ENCODE measurements at places on chromosomes 7 and 10.

DNA sequence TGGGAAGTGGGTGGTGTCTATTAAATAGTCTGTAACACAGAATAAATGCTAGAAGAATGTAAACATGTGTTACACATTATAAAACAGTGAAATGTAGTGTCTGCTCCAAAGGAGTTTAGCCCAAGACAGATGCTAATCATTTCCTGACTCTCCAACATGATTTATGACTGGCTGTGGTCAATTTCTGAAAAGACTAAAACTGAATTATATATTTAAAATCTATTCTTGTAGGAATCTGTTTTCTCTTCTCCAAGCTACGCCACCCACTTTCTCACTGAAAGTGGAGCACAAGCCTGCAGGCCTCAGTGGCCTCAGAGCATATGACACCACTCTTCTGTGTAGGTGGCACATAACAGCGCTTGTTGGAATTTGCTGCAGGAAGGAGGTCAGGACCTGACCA, 44.4 kb downstream of the CTTNBP2 start:
- no peak for ATAC-seq

DNA sequence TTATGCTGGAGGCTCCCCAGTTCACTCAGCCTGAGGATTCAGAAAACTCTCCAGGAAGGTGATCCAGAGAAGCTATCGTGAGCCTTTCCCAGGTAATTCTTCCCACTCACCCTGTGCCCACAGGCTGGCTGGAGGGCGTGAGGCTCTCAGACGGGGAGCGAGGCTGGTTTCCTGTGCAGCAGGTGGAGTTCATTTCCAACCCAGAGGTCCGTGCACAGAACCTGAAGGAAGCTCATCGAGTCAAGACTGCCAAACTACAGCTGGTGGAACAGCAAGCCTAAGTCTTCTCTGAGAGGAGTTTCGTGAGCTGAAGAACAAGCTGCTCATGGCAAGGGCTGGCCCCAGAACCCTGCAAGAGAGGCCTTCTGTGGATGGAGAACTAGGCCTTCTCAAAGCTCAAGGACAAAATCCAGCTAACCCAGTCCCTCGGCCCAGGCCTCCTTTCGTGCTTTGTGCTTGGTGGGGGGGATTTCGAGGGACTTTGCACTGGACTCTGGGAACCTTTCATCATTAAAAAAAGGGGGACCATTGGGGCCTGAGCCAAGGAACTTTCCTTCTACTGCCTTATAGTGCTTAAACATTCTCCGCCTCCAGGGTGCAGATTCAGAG, 23.6 kb downstream of the NOBOX start:
- no peak for ATAC-seq

- no peak for ATAC-seq
Measured at GRCh38 chr10:89263531-89263930, 12.0 kb upstream of the LIPA start.

- ATAC-seq: no peak
Measured at GRCh38 chr7:115635876-115636275, 394.7 kb downstream of the TFEC start.

GRCh38 chr7:77238703-77239136, 39.1 kb upstream of the FGL2 start:
- ATAC-seq: peak; percentile 73

GRCh38 chr7:18727115-18727870, 231.7 kb downstream of the HDAC9 start:
- ATAC-seq: no peak

DNA sequence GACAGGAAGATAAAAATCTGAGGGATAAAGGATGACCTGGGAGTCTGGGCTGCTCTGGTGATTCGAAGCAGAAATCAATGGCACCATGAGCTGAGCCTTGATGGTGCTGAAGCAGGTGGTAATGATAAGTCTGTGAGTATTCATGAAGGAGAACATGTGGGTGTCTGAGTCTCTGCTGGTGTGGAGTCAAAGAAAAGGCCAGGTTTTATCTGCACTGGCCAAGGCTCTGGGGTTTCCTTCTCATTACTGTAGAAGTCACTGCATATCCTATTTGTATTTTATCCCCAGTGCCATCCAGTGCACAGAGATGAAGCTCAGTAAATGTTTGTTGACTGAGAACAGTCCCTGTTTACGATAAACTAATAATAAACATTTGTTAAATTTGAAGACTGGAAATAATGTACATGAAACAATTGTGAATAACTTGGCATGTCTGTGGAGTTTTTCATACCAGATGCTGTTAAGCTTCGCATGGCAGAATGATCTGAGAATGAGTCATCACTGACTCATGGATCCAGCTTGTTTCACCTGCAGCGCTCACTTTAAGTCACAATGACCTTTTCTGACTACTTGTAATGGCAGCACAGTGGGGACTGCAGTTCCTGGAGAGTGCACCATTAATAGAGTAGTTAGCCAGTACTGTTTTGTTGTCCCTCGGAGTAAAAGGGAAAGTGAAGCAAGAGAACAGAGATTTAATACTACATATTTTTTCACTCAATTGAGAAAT, 538.5 kb downstream of the HTR7 start:
- ATAC-seq: peak; percentile 83

DNA sequence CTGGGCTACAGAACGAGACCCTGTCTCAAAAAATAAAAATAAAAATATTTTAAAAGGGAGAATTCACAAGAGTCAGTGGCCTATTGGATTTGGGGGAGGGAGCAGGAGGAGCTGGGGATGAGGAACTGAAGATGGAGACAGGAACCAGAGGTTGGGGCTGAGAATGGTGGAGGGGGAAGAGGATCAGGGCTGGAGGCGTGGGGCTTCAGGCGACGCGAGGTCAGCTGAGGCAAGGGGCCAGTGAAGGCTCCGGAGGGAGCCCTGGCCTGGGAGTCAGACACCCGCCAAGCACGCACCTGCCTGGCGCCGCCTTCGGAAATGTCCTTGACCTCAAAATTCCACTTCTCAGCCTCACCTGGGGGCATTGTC, 671 bp upstream of the CLEC2L start:
- no peak for ATAC-seq

DNA sequence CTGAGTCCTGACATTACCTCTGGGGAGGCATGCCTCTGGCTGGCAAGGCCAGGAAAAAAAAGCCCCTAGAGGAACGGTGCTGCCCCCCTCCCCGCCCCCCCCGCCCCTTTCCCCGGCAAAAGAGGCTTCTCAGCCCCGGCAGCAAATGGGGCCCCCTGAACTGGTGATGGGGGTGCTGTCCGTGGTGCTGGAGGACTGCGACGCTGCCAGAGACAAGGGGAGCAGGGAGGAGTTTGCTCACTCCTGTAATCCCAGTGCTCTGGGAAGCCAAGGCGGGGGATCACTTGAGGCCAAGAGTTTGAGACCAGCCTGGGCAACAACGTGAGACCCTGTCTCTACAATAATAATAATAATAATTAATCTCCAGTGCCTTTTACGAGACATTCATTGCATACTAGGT, 23.7 kb downstream of the SRRM3 start:
- no peak for ATAC-seq

GRCh38 chr7:48298779-48299178, 127.5 kb downstream of the ABCA13 start:
- ATAC-seq: no peak

DNA sequence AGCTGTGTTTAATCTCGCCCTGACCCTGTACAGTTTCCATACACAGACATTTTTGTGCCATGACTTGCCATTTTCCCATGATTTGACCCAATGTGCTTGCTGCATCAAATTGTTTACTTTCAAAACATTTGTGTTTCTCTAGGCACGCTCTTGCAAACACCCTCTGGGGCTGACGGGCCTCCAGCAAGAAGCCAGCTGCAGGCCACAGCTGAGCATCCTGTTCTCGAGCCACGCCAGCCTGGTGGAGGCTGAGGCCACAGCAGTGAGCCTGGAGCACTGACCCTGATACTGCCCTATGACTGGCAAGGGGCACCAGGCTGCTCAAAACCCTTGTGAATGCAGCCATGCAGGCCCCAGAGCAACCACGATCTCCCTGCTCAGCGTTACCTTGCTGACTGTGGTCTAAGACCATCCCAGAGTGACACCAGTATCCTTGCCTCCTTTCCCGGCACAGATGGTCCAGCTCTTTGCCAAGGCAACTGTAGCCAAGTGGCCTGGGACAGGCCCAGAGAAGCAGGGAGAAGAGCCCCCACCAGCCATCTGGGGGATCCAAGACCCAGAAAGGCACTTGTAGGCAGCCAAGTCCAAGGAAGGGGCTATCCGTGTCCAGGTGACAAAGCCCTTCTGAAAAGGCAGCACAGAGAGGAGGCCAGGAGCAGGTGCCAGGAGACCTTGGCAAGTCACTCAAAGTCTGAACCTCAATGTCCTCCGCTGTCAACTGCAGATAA, 78.5 kb downstream of the OAT start:
- no peak for ATAC-seq

DNA sequence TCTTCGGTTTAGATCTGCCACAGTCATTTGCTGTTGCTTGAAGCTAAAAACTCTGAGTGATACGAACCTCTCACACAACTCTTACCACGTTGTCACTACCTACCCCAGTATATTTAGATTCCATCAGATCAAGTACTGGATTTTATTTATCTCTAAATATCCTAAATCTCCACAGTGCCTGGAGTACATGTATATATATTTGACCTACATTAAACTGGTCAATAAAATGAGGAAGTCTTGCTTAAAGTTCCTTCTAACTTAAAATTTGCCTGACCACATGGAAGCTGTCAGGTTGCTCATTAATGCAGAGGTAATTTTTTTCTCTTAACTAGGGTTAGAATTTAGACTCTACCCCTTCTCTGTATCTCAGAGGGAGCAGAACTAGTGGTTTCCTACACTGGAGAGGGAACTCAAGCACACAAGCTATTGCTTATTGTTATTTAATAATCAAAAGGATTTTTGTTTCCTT, 3.1 kb upstream of the MACC1 start:
- peak; percentile 25 for ATAC-seq

All from stimulated activated memory B cell treated with anti-CD40 and anti-IgM and Interleukin-4, amounts not matched to agents 10 μg/mL and 1 μg/mL and 100 μg/mL, for 72 hours (primary cell).